ENCODE measurements at places on chromosomes 3 and 15. TPM values are rescaled to one million over a fixed set of nuclear protein-coding genes. Genes with fewer than 3 reads are reported as not detected.

The TRIP4 gene
- 27.5 TPM for total RNA-seq

The LARP6 gene
- 17.5 TPM for total RNA-seq

DNA sequence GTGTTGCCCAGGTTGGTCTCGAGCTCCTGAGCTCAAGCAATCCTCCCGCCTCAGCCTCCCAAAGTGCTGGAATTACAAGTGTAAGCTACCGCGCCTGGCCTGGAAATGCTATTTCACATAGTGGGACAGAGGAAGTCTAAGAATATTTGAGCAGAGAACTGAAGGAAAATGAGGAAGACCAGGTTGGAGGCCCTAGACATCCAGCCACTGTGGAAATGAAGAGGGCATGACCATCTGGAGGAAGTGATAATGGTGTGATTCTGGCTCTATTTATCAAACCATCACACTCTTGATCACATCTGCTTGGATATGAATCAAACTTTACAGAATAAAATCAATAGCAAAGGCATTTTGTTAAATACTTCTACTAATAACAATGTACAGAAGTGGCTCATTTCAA is 65.9 kb upstream of the ARHGEF3 start:
- no peak for DNase-seq

DNA sequence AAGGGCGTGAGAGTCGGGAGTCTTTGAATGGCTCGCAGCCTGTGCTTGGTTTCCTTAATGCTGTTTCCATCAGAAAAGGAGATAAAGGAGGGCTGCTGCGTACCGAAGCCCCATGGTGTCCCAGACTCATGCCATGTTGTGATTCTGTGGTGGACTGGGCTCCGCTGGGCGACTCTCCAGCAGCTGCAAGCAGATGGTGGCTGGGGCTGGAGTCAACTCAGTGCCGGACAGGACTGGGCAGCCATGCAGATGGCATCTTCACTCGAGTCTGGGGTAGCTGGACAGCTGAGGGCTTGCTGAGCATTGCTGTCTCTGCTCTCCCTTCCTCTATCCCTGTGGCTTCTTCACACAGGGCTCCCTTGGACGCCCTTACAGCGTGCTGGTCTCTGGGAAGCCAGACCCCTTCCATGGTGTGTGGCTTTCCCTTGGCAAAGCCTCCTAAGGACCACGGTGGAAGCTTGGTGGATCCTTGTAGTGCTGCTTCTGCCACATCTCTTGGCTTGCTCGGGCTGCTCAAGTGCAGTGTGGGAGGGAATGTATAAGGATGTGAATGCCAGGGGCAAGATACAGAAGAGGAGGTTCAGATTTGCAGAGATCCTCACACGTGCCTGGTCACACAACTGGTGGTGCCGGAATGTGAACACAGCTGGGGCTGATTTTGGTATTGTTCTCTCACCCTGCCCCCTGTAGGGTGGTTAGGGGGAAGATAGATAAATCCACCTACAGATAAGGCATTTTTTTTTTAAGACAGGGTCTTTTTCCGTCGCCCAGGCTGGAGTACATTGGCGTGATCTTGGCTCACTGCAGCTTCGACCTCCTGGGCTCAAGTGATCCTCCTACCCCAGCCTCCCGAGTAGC is 9.0 kb downstream of the NIPA1 start:
- no peak for DNase-seq

DNA sequence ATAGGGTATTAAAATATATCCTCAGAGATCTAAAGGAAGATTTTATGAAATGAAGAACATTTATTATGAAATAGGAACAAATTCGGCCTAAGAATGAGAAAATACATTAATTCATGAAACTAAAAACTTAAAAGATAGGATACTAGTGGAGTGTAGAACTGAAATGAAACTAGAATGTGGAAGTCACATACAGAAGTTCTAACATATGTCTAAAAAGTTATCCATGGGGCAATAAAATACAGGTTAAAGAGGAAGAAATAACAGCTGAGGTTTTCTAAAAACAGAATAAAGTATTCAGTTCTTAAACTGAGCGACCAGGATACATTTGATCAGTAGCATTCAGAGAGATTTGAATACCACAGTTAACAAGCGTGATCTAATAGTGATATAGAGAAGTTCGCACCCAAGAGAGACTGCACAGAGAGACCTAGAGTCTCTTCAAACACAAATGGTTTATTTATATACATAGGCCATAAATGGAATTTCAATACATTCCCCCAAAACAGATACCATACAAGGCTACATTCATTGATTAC is 85.9 kb downstream of the FEZF2 start:
- no peak for DNase-seq

All from progenitor cell of endocrine pancreas (in vitro differentiated cells).